NCI-H774 (cell line): ENCODE measurements at places on chromosomes 1 and 21.
A peak's percentile ranks its signal among the peaks of the same experiment; 100 is the strongest.

GRCh38 chr1:54350360-54350759 is 55.8 kb downstream of the SSBP3 start:
- DNase-seq = no peak

DNA sequence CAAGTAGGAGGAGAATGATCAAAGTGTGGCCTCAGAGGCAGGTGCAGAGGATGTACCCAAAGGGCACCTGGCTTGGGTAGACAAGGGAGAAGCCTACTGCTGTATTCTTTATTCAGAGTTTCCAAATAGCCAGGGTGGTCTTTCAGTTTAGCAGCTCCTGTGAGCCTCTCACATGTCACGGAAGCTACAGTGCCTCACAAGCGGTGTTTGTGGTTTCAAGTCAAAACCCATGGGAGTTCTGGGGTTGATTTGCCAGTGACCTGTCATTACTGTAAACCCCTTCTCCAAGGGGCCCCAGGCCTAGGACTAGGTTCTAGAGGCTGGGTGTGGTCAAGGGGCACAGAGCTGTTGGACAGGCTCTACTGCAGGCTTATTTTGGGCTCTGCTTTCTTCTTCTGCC is 10.2 kb upstream of the IL10 start:
- DNase-seq = no peak

GRCh38 chr1:15727866-15728534 is 8.1 kb upstream of the SLC25A34 start:
- DNase-seq = no peak

DNA sequence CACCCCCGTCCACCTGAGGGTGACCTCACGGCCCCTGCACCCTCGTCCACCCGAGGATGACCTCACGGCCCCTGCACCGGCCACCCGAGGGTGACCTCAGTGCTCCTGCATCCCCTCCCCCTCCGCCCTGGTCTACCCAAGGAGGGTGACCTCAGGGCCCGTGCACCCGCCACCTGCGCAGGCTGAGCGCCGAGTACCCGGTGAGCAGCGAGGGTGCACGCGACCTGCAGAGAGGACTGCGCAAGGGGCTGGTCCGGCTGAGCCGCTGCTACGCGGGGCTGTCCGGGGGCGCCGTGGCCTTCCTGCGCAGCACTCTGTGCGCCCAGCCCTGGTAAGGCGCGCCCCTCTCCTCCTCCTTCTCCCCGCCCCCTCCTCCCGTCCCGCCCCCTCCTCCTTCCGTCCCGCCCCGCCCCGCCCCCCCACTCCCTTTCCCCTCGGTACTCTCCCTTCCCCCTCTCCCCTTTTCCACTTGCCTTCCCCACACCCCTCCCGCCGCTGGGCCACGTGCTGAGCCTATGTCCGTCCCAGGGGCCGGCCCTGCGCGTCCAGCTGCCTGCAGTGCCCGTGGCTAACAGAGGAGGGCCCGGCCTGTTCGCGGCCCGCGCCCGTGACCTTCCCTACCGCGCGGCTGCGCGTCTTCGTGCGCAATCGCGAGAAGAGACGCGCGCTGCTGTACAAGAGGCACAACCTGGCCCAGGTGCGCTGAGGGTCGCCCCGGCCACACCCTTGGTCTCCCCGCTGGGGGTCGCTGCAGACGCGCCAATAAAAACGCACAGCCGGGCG is 28.4 kb downstream of the TRIM11 start:
- DNase-seq = peak; percentile 72

DNA sequence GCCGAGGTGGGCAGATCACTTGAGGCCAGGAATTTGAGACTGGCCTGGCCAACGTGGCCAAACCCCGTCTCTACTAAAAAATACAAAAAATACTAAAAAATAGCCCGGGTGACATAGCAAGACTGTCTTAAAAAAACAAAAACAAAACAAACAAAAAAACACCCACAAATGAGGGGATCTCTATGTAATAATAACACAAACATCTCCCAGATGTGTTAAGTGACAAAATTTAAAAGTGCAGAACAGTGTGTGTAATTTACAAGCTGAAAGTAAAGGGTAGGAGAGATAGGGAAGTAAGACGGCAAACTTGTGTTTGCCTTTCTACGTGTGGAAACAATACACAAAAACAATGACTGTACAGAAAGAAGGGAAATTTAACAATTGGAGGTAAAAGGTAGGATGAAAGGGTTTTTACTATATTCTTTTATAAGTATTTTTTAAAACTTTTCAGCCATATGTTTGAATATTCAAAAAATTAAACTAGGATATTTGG is 36.3 kb downstream of the ARID4B start:
- no peak for DNase-seq

DNA sequence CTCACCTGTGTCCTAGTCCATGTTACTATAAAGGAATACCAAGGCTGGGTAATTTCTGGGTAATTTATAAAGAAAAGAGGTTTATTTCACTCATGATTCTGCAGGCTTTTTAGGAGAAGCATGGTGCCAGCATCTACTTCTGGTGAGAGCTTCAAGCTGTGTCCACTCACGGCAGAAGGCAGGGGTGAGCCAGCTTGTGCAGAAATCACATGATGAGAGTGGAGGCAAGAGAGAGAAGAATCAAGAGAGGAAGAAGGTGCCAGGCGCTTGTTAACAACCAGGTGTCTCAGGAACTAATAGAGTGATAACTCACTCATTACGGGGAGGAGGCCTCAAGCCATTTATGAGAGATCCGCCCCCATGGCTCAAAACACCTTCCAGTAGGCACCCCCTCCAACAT is 67.5 kb upstream of the CD34 start:
- DNase-seq = no peak

DNA sequence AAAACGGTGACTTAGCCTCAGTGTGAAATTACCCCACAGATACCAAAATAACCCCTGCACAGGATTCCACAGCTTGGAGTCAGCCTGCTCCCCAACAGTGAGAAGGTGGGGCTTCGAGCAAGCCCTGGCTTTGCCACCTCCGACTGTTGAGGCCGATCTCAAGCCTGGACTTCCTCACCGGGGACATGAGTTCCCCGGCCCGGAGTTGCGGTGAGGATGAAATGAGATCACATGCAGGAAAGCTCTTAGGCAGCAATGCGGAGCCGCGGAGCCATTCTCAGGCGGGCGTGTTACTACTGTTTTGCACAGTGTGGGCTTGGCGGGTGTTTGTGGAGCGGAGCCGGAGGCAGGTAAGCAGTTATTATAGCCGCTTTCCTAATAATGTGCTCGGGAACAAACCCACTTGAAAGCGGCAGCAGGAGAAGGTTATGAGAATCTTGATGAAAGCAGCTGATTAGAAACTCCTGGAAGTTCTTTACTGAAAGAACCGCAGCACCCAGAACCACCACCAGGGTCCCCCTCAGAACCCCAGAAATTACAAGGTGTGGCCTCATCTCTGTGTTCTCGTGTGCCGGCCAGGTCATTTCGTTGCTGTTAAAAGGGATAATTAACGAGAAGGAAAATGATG is 3.9 kb upstream of the CLSTN1 start:
- no peak for DNase-seq

DNA sequence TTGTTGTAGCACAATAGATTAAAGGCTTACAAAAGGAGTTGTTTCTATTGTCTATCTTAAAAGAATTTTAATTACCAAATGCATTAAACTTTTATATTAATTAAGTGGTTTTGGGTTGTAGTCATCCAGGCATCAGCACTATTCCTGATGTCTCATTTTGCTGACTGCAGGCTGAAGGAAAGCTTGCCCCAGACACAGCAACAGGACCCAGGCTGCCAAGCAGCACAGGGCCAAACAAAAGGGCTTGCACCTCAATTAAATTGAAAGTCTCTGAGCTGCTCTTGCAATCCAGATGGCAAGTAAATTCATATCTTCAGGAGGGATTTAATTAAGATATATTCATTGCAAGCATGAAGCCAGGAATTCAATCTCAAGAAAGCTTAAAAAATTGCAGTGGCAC is 80.7 kb upstream of the CHODL start:
- DNase-seq = no peak

GRCh38 chr1:85952460-85952859 is 204.1 kb downstream of the COL24A1 start:
- peak; percentile 55 for DNase-seq

GRCh38 chr1:244005455-244005854 is 45.6 kb upstream of the ZBTB18 start:
- DNase-seq = no peak

DNA sequence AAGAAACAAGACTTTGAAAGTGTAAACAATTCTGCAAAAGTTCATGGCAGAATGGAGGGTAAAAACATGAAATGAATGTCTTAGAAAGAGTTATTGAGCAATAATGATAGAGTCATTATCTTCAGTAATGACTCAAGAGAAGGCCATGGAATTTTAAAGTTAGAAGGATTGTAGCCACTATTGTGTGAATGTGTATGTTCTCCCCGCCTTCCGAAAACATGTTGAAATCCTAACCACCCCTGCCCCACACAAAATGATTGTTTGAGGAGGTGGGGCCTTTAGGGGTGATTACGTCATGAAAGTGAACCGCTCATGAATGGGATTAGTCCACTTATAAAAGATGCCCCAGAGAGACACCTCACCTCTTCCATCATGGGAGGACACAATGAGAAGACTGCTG is 93.8 kb upstream of the CCDC190 start:
- no peak for DNase-seq

DNA sequence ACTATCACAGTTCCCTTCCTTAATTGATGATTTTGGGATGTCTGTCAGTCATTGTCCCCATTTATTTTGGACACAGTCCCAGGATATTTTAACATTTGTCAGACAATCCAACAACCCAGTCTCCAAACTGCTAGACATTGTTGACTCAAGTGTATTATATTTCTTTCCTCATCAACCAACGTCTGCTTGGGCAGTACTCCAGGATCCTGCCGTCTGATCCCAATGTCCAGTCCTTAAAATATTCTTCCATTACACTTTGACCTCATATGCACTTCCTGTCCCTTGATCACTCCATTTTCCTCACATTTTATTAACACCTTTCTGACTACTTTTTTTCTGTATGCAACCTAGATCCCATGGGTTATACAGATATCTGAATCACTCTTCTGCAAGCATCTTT is 39.8 kb upstream of the KIAA0040 start:
- no peak for DNase-seq

DNA sequence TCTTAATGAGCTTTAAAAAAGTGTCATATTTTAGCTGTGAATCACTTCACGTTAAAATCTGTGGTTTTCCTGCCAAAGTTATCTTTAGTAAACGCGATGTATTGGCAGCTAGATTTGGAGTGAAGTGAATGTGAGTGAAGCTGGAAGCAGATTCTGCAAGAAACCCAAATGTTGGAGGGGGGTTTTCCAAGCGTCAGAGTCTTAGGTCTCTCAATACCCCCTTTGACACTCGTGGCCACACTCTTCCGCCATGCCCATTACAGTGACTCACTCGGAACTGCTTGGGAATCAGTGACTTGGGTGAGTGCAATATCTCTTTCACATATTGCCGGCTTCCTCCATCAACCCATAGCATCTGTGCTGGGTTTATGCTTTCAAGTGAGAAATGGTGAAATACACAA is 17.5 kb downstream of the B3GALT5 start:
- DNase-seq = no peak

DNA sequence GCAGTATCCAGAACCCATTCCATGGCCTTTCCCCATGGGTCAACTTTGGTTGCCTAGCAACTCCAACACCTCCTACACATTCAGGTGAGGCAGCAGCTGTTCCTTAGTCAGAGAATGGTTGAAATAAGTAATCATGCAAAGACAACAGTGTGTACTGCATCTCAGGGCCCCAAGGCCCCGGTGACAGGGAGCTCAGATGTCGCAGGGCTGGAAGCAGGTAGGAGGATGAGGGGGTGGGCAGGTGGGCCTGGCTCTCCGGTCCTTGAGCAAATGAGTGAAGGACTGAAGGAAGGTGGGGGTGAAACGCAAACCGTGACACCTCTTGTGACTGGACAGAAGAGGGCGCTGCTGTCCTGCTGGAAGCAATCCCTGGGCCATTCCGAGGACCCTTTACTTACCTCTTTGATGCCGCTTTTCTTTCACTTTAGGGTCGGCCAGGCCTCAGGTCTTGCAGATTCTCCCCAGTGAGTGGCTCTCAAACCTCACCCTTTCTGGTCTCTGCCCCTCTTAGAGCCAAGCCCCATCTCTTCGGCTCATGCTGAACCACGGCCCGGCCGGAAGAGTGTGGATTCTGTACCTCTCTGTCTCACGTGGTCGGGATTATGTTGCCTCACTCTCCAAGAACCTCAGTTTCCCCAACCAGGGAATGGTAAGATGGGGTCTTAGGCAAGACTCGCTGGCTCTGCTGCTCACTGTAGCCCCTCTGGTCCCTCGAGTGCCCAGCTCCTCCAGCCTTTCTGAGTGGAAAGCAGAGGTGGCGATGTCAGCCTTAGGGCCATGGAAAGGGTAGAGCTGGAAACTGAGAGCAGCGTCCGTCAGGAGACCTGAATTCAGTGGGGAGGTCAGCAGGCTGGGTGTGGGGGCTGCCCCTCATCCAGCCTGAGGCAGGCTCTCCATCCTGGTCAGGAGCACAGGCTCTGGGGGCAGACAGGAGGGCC is 5.6 kb upstream of the KCNA10 start:
- peak; percentile 26 for DNase-seq

DNA sequence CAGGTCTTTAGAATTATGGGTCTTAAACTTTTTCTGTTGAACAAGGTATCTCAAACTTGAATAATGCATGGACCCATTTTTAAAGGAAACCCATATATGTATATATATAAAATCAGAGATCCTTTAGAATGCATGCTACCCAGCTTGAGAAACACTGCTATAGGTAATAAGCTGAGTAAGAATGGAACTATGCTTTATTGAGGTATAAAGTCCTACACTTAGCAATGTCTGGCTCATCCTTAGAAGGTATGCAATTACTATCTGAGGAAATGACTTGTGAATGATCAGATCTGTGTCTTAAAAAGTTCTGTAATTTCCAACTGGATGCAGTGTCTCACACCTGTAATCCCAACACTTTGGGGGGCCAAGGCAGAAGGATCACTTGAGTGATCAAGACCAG is 11.2 kb downstream of the TRAF3IP3 start:
- no peak for DNase-seq

DNA sequence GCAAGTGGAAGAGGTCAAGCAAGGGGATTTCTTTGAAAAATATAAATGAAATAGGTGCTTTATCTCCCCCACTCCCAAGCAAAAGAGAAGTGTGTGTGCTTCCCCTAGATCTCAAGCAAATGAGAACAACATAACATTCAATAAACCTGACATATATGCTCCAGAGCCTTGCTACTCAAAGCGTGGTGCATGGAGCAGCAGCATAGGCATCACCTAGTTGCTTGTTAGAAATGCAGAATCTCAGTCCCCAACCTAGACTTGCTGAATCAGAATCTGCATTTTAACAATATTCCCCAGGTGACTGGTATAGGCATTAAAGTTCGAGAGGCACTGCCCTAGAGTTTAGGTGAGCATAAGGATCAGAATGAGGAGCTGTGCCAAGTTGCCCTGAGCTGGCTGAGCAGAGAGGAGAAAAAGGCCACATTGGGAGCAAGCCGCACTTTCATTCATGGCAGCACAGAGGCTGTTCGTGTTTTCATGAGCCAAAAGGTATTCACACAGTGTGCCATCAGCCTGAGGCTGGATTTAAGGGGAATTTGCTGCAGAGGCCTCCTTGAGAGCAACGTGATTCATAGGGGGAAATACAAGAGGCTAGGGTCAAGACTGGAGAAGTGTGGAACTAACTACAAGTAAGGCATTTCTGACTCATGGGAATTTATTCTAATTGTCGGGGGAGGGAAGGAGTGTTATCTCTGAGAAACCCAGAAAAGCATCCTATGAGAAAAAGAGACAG is 14.3 kb upstream of the LPAR3 start:
- no peak for DNase-seq
